ENCODE measurements at places on chromosomes 16 and 17.

DNA sequence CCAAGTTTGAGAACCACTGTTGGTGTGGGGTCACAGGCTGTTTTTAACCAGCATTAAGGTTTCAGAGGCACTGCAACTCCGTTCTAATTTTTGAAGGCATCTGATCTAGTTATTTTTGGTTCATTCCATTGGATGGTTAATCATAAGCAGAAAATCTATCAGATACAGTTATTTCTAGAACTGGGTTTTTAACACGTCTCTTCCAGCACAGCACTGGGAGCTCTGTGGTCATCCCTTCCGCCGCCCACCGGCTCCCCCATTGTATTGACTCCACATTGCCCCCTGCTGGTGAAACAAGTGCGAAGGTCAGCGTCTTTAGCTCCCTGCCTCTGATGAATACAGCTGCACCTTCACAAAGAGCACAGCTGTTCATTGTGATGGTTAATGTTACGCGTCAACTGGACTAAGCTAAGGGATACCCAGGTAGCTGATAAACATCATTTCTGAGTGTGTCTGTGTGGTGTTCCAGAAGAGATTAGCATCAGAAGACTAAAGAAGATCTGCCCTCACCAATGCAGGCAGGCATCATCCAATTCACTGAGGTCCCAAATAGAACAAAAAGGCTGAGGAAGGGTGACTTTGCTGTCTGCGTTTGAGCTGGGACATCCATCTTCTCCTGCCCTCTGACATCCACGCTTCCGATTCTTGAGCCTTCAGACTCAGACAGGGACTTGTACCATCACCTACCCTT is 8.5 kb downstream of the CCL18 start:
- peak; percentile 93 for DNase-seq

DNA sequence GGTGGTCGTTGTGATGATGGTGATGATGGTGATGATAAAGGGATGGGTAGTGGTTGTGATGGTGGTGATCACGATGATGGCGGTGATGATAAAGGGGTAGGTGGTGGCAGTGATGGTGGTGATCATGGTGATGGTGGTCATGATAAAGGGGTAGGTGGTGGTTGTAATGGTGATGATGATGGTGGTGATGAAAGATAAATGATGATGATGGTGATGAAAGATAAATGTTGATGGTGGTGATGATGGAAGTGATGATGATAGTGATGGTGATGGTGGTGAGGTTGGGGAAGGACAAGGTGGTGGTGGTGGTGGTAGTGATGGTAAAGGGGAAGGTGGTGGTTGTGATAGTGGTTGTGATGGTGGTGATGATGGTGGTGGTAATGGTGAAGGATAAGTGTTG is 13.9 kb downstream of the CDH5 start:
- no peak for DNase-seq

DNA sequence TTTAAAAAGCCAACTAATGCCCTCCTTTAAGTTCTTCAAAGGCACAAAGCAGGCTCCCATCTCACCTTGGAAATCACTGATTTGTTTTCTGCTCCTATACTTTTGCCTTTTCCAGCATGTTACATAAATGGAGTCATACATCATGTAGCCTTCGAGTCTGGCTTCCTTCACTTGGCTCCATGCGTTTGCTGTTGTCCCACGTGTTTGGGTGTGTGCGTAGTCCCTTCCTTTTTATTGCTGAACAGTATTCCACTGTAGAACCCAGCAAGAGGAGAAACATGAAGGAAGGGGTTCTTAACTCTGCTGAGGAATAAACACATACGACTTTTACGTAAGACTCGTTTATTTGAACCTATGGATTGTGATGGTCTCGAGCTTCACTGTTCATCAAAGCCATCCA is 82.0 kb downstream of the GPRC5B start:
- DNase-seq, result no peak

- no peak for DNase-seq
Measured at GRCh38 chr17:4507361-4508111, 8.9 kb downstream of the SPNS2 start.

- DNase-seq, result no peak
Measured at GRCh38 chr16:68790130-68790761, 53.1 kb upstream of the TANGO6 start.

DNA sequence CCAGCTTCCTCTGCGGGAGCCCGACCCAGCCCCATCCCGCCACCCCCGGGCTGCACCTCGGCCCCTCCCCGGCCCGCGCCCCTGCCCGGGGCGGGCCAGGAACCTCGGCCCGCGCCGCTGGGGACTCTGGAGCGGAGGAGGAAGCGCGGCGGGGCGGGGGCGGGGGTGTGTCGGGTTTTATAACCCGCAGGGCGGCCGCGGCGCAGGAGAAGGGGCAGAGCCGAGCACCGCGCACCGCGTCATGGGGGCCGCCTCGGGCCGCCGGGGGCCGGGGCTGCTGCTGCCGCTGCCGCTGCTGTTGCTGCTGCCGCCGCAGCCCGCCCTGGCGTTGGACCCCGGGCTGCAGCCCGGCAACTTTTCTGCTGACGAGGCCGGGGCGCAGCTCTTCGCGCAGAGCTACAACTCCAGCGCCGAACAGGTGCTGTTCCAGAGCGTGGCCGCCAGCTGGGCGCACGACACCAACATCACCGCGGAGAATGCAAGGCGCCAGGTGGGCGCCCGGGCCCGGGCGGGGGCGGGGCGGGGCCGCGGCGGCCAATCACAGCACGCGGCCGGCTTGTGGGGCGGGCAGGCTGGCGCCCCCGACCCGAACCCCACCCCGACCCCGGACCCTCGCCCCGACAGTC is at the start of gene ACE:
TSS of gene ACE (plus strand) at position 208 of the 626 bp plus-strand sequence. CDS start at position 242, 34 bp downstream.
- DNase-seq, result peak; percentile 22

GRCh38 chr16:70803319-70803718 is 2.4 kb upstream of the VAC14 start:
- DNase-seq, result no peak

DNA sequence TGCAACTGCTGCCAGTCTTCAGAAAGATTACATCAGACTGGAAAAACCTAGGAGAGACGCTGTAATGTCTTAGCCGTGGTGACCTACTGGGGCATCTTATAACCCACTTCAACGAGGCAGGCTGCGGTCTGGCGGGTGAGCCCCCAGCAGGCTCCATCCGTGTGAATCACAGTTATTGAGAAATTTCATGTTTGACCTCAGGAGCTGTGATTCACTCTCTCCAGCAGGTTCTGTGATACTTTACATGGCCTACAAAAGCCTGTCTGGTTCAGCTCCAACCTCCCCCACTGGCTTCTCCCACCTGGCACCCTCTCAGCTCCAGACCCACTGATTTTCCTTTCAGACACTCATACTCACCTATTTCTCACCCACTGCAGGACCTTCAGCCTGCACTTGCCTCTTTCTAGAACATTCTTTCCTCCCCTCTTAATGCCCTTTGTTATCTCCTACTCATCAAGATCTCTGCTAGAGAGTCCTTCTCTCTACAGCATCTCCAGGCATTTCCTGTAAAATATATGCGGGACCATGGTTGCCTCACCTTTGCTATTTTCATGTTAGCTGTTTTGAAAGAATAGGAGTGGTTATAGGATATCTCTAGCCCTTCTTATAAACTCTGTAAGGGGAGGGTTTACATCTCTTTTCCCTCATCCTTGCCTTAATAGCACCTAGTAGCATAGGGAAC is 227.9 kb downstream of the MAF start:
- DNase-seq, result peak; percentile 53

- no peak for DNase-seq
Measured at GRCh38 chr16:3183445-3184139, 4.4 kb upstream of the OR1F1 start.

- no peak for DNase-seq
Measured at GRCh38 chr16:23528644-23529310, 18.5 kb upstream of the GGA2 start.

- DNase-seq, result no peak
Measured at GRCh38 chr16:57386381-57386951, 14.2 kb downstream of the CX3CL1 start.

GRCh38 chr16:84825896-84826557 is 6.2 kb downstream of the CRISPLD2 start:
- DNase-seq, result no peak

DNA sequence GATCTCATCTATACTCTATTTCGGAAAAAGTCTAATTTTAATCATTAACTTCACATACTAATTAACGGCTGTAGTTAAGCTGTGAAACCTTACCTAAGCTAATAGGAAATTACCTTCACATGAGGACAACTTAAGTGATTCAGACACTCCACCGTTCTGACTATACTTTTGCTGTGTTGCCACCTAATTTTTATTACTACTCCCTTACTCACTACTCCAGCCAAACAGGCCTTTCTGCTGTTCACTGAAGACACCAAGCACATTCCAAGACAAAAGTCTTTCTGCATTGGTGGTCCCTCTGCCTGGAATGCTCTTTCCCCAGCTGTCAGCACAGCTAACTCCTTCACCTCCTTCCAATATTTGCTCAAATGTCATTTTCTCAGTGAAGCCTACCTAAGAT is 1.3 kb downstream of the CMTR2 start:
- no peak for DNase-seq

- no peak for DNase-seq
Measured at GRCh38 chr17:35076874-35077273, 13.4 kb upstream of the RFFL start.

DNA sequence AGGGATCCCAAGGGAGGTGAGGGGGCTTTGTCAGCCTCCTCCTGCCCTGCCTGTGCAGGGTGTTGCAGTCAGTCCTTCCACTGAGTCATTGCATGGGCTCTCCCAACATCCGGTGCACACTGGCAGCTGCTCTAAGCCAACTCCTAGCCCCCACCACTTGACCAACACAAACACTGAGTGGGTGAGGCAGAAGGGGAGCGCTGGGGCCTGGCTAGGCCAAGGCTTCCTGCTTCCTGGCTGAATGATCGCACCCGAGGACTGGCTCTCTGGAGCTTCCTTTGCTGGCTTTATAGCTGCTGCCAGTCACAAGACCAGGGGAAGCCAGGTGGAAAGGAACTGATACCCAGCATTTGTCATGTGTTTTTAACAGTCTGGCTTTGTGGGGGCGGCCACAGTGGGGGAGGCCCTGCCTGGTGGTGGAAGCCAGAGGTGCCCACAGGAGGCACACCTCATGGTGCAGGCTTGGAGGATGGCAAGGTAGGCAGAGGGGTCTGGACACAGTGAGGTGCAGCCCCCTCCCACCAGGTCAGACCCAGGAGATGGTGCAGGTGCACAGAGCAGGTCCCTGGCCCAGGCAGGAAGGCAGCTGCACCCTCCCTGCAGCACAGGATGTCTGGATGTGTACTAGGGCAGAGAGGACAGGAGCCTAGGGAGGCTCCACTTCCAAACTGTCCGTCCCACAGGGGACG is 6.8 kb downstream of the MPG start:
- peak; percentile 78 for DNase-seq

DNA sequence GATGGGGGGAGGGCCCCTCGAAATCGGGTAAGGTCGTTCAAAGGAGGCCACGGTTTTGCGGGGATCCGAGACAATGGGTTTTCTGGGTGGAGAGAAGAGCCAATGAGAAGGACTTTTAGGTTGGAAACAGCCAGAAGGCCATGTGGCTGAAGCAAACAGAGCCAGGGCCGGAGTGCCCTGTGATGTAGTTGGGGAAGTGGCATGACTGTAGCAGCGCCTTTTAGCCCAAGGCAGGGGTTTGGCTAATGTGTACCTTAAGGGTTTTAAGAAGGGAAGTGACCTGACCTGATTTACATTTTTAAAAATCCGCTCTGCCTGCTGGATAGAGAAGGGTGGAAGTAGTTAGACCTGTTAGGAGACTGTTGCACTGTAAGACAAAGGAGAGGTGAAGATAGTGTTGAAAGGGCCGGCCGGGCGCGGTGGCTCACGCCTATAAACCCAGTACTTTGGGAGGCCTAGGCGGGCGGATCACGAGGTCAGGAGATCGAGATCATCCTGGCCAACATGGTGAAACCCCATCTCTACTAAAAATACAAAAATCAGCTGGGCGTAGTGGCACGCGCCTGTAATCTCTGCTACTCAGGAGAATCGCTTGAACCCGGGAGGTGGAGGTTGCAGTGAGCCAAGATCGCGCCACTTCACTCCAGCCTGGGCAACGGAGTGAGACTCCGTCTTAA is 1.0 kb downstream of the LYRM1 start:
- DNase-seq, result peak; percentile 24

DNA sequence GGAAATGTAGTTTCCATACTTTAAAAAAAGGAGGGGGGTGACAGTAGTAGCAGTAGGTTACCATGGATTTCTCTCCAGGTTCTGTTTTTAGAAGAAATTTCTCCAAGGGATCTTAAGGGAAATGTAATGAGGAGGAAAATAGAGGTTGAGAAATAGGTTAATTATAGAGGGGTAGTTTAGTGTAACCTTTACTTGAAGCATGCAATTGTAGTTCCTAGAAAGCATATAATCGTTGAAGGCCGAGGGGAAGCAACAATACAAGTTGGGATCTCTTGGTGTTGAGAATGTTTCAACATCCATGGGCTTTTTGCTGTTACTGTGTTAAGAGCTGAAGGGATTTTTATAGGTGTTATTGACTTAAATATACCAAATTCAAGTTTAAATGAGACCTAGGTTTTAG is 25.1 kb downstream of the TNRC6A start:
- no peak for DNase-seq

GRCh38 chr16:56672761-56673536 is 3.3 kb downstream of the MT1H start:
- no peak for DNase-seq

DNA sequence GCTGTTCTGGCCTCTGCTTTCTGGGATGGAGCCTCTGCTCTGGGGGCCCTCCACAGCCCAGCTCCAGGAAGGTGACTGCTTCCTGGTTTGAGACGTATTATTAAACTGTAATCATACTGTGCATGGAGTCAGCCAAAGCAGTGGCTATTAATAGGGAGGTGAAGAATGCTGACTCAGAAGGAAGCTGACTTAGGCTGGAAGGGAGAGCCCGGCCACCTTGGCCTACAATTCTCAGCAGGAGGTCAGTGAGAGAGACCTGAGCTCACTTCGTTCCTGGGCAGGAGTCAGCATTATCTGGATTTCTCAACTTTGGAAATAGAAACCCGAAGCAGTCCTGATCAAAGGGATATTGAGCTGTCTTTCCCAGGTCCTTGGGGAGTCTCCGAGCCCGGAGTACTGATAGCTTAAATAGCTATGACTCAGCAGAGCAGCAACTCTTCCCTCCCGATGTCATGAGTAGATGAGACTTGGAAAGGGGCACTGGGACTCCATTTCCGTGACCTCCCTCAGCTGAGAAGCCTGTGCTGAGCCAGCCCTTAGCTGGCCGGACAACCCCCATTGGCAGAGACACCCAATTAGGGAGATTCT is 91.8 kb downstream of the YPEL2 start:
- DNase-seq, result no peak

DNA sequence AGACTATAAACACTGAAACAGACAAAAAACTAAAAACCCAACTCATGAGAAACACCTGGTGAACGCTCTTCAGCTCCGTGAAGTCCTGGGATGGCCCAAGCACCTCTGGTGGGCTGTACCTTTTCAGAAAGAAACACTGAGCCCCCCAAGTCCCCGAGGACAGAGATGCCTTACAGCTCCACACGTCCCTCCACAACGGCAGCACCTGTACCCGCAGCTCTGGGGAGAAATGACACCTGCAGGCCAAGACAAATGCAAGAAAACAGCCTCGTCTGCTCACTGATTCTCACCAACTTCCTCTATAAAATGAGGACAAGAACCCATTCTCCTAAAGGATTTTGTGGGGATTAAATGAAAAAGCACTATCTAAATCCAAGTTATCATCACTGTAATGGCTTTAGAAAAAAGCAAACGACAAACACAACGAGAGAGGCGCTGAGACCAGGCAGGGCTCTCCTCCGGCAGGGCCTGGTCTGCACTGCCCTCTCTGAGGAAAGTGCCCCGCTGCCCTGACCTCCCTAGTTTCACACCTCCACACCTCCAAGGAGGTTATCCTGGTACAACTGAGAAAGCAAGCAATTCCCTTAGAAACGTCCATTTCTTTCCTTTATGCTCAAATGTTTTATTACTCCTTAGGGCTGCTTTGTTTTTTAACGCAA is 114.9 kb downstream of the ZNF778 start:
- DNase-seq, result no peak

All from activated CD4-positive, alpha-beta T cell treated with anti-CD3 and anti-CD28 coated beads, Interleukin-2, Interleukin-4, amounts not matched to agents 100 ng/mL and 50 ng/mL, durations not matched to agents 16 hours and 8 hours (primary cell).